Retina (tissue), 1 donor: ENCODE measurements at places on chromosomes 13 and 19.
A peak's percentile ranks its signal among the peaks of the same experiment; 100 is the strongest.

DNA sequence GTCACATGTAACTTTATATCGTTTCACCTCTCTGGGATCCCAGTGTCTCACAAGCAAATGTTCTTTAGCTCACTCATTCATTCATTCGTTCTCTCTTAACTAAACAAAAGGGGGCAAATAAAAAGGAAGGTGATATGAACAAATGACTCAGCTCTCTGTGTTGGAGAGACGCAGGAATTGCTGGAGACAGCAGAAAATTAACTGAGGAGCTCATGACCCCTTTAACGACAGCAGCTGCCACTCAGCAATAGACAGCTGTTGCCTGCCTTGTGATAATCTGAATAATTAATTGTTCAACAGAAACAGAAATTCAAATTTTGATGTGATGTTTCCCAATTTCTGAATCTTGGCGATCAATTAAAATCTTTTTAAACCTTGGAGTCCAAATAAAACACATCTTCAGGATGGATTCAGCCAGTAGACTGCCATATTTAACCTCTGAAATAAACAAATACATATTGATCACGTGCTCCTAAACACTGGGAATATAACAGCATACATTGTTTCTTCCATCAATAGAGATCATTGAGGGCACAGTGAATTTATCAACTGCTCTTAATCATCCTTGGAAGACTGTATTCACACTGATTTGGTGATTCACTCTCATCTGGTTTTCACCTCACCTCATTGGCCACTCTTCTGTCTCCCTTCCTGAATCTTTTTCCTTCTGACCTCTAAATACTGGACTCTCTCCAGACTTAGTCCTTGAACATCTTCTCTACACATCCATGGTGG lies 63.3 kb downstream of the MBNL2 start:
- DNase-seq = no peak

DNA sequence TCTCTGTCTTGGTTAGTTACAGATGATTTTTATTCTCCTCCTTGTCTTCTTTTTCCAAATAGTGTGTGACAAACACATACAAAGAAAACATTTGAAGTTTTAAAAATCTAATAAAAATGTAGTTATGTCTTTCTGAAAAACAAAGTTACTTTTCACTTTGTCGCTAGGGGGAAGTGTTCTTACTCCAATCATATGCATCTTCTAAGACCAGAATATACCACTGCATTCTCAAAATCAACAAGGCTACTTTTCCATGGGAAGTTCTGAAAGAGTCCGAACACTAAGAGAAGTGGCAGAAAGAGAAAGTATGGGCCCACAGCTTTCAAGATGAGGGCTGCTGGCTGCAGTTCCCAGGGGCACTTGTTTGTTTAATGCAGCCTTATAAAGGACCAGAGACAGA lies 208.9 kb downstream of the DCT start:
- DNase-seq = no peak

DNA sequence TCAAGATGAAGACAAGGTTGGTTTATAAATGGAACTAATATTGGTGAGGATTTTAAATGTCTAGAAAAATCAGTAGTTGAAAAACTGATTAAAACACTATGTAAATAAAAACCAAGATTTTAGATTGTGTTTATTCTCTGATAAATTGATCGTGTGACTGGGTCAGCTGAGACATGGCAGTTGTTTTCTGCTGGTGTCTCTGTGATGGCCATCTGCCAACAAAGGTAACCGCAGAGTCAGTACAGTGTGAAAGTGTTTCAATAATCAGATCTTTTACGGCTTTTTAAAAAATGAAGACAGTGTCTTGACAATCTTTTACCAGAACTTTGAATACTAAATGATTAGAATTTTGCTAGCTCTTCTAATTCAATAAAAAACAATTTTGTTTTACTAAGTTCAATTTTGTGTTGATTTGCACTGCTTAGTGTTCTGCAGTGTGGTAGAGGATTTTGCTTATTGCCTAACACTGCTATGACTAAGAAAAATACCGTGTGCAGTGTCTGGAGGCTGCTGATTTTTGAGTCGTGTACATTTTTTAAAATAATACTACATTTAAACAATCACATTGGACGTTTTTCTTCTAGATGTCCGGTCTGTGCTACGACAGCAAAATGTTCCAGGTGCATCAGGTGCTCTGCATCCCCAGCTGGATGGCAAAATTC lies 32.7 kb upstream of the GPR183 start:
- DNase-seq = no peak

- DNase-seq = no peak
Measured at GRCh38 chr13:40074338-40074737, 418.9 kb downstream of the COG6 start.

- DNase-seq = no peak
Measured at GRCh38 chr13:41428155-41428554, 29.2 kb upstream of the RGCC start.

GRCh38 chr13:40680659-40681323 lies 14.3 kb upstream of the FOXO1 start:
- no peak for DNase-seq

GRCh38 chr13:74070513-74070912 lies 63.7 kb downstream of the KLF12 start:
- DNase-seq = no peak

DNA sequence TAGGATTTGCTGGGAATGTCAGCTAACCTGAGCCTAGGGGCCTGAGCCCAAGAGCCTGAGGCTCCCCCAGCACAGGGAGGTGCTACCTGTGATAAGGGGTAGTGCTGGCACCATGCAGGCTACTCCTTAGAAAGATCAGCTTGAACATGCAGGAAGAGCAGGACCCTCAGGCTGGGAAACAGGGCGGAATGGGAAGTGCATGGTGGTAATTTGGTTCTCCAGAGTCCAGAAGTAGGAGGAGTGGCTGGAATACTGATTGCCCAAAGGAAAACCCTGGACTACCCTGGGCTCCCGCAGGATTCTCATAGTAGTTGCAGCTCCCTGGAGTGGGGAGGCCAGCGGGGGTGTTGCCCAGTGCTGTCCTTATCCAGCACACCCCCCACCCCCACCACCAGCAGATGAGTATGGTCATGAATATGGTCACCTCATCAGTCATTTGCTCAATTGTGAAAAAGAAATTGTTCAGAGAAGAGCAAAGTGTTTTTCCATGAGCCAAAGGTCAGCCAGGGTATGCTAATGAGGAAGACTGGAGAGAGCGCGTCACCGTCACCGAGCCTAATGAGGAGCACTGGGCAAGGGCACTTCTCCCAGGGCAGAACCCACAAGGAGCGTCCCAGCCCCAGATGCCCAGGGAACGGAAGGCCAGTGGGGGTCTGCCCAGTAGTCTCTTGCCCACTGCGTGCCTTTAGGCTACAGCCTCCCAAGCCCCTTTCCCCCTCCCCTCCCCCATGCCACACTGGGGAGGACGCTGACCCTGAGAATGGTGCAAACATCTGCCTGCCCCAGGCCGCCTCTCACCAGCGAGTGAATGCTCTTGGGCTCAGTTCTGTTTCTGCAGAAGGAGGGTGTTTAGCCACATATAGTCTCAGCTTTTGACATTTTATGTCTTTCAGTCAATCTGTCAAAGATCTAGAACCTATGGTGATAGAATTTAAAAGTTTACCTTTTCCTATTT lies 5.3 kb downstream of the SLC25A15 start:
- no peak for DNase-seq

- no peak for DNase-seq
Measured at GRCh38 chr13:95226476-95226875, 74.8 kb downstream of the ABCC4 start.

GRCh38 chr13:74056801-74057542 lies 77.2 kb downstream of the KLF12 start:
- peak; percentile 19 for DNase-seq

DNA sequence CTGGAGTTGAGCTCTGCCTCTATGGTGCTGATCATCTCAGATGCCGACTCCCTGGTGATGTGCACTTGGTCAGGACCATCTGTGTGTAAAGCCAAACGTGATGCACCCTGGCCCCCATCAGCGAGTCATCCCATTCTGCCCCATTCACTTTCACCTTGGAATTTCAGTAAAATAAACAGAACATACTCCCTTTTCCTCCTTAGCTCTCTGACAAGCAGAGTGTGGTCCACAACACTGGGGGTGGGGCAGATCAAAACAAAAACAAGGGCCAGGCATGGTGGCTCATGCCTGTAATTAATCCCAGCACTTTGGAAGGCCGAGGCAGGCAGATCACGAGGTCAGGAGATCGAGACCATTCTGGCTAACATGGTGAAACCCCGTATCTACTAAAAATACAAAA lies 12.3 kb downstream of the CEACAM20 start:
- no peak for DNase-seq

DNA sequence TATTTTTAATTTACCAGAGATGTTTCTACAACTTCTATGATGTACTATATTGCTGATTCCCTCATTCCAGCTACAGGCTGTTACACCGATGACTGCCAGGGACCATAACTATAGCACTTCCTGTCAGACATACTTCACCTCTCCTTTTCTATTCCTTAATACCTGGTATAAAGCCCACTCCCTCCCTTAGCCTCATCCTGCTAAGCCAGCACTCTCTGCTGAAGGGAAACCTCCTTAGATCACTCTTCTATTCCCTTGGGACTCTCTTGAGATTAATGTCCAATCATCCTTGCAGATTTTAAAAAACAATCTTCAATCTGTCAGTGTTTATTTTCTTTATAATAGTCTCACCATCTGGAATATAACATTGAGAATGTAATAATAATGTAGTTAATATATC lies 127.9 kb downstream of the DIAPH3 start:
- no peak for DNase-seq

- DNase-seq = no peak
Measured at GRCh38 chr19:46031781-46032596, 8.8 kb downstream of the IGFL4 start.

DNA sequence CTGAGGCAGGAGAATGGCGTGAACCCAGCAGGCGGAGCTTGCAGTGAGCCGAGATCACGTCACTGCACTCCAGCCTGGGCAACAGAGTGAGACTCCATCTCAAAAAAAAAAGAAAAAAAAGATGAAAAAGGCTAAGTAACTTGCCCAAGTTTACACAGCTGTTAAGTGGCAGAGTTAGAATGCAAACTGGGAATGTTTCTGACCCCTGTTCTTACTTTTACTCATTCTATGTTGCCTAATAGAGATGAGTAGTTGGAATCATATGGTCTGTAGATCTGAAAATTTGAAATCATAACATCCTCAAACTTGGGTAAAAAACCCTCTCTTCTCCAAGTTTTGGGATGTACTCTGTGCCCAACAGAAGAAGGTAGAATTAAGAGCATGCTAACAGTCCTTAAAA lies 235.8 kb upstream of the RFC3 start:
- DNase-seq = no peak

GRCh38 chr19:36420961-36421748 lies 2.7 kb upstream of the ZFP82 start:
- DNase-seq = peak; percentile 92

DNA sequence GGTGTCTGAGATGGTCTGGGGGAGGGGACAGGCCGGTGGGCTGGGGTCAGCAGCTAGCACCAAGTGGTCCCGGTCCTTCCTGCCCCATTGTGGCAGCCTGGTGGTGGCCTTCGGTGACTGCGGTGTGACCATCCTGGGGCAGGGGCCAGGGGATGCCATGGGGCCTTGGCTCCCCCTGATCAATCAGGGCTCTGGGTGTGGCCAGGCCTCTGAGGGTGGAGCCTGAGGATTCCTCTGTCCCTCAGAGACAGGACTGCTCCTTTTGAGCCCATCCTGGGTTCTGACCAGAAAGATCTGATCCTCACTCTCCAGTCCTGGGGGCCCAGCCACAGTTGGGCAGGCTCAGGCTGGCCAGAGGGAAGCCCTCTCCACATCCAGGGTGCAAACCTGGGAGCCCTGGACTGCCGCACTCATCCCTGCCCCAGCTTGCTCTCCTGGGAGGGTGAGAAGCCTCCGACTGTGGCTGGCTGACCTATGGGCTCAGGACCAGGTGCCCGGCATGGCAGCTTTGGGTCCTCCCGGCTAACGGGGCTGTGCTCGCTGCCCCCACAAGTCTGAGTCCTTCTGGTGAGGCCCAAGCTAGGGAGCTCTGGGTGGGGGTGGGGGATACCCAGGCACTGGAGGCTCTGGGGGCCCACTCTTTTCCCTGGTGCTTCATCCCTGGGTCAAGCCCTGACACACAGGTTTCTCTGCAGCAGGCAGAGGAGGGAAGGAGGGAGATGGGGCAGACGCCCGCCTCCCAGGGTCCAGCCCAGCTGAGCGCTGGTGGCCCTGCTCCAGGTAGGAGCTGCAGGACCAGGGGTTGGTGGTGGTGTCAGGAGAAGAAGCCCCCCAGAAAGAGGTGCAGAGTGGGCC lies 59.5 kb downstream of the IER2 start:
- DNase-seq = no peak

DNA sequence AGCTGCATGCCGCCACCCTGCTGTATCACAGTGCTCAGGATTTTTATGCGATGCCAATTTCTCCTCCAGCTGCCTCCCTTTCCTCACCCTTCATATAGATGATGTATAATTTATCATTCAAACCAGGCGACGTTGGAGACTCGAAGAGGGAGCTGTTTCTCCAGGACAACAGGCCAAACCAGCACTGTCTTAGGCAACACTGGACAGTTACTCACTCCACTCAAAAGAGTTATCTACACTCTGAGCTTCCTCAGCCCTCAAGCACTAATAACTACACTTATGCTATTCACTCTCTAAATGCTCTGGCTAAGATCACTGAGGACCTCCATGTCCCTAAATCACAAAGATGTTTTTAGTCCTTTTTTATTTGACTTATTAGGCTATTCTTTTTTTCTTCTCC lies 87.3 kb upstream of the RFC3 start:
- no peak for DNase-seq

- no peak for DNase-seq
Measured at GRCh38 chr19:1290196-1290702, 4.6 kb downstream of the EFNA2 start.

DNA sequence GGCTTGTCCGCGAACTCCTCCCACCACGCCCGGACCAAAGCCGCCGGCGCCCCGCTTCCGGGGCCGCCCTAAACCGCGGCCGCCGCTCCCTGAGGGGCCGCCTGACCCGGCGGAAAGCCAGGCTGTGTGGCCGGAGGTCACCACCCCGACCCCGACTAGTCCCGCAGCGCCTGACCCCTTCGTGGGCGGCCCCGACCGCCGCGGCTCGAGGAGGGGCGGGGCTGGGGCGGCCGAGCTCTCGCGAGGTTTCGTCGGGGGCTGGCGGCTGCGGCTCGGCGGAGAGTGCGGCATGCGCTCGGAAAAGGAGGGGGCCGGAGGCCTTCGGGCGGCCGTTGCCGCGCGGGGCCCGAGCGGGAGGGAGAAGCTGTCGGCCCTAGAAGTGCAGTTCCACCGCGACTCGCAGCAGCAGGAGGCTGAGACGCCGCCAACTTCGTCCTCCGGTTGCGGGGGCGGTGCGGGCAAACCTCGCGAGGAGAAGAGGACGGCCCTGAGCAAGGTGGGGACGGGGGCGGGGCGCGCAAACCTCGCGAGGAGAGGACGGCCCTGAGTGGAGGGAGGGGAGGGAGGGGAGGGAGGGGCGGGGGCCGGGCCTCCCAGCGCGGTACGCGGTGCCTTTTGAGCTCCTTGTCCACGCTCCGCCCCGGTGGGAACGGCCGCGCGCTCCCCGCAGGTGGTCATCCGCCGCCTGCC lies at the start of gene UPF3A:
Gene UPF3A, plus strand, starts transcription at position 251 of the 690 bp plus-strand sequence. Its CDS starts 39 bp downstream, at position 290.
- peak; percentile 99 for DNase-seq

DNA sequence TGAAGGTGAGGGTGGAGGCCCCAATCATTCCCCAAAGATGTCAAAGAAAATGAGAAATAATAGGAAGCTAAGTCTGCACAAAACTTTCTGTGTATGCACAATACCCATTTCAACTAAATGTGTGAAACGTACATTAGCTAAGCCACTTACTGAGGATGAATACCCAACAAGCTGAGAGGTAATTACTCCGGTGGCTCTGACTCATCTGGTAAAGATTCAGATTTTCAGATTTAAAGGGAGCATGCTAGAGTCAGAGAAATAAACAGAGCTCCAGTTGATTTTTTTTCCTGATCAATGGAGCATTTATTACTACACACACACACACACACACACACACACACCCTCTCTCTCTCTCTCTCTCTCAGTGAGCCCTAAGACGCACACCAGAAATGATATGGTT lies 194.8 kb upstream of the ARGLU1 start:
- DNase-seq = no peak
